ENCODE measurements at places on chromosomes 11 and 22.

GRCh38 chr11:132421555-132421954 lies 1051.1 kb downstream of the NTM start:
- DNase-seq, result no peak

DNA sequence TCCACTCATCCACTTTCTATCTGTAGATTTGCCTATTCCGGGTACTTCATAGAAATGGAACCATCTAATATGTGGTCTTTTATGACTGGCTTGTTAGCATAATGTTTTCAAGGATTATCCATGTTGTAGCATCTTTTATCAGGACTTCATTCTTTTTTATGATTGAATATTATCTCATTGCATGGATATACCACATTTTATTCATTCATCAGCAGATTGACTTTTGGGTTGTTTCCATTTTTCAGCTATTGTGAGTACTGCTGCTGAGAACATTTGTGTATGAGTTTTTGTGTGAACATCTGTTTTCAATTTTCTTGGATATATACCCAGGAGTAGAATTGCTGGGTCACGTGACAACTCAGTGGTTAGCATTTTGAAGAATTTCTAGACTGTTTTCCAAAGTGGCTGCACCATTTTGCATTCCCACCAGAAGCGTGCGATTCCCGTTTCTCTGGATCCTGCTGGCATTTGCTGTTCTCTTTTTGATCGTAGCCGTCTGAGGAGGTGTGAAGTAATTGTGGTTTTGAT lies 8.9 kb downstream of the DERL3 start:
- DNase-seq, result peak; percentile 84

GRCh38 chr11:125224391-125225021 lies 60.0 kb downstream of the PKNOX2 start:
- peak; percentile 45 for DNase-seq

- peak; percentile 62 for DNase-seq
Measured at GRCh38 chr11:74321487-74322188, 10.2 kb upstream of the P4HA3 start.

DNA sequence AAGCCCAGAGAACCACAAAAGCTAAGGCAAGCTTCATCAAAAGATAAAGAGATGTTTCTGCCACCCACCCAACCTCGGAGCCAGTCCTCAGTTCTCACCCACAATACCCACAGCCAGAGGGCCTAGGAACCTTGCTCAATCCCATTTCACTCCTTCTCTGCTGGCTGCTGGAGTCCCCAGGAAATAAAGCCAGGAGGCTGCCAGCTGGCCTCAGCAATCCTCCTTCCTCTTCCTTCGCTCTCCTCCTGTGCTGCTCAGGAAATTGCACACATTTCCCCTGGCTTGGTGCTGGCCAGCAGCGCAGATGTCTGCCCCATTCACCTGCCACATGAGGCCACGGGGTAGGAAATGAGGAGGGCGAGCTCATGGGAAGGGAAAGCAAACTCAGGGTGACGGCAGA lies 91.8 kb upstream of the LDLRAD3 start:
- DNase-seq, result peak; percentile 3

DNA sequence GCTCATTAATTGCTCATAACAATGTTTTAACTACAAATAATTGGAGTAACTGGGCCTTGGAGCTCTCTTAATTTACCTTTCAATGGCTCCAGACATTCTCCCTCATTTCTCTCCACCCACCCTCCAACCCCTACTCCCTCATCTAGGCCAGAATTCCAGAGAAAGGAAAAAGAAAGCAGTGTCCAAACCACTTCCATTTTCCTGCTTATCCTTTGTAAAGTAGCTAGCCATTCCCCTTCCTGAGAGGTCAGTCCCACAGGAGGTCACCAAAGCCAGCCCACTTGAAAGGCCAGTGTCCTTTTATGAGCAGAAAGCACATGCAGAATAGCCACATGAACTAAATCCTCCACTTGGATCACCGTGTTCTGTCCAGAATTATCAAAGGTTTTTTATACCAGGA lies 404.8 kb upstream of the FAT3 start:
- no peak for DNase-seq

DNA sequence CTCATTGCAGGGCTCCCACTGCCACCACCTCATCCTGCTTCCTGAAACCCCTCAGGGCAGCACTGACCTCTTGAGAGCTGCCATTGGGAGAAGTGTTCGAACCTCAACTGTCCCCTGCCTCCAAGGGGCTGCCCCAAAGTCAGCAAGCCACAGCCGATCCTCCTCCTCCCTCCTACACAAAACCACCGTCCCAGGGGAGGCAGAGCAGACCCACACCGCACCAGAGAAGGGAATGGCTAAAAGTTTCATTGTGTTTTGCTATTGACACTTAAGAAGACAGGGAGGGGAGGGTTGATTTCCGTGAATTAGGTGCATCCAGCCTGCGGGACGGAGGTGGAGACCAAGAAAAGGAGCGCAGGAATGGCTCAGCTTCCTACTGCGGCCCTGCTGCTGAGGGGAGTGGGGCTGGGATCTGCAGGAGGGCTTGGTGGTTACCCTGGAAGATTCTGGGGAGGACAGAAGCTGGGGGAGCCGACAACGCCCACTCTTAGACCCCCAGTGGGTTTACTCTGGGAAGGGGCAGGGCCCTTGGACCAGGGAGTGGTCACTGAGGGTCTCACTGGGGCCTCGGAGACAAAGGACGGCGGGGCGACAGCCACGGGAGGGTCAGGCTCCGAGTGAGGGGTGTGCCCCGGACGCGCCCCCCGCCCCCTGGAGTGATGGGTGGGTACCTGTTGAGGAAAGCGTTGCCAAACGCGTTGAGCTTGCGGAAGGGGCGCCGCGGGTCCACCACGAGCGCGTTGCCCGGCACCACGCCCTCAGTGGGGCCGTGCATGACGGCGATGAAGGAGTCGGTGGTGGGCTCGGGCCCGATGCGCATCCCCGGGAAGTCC lies 815 bp downstream of the EHD1 start:
- no peak for DNase-seq

DNA sequence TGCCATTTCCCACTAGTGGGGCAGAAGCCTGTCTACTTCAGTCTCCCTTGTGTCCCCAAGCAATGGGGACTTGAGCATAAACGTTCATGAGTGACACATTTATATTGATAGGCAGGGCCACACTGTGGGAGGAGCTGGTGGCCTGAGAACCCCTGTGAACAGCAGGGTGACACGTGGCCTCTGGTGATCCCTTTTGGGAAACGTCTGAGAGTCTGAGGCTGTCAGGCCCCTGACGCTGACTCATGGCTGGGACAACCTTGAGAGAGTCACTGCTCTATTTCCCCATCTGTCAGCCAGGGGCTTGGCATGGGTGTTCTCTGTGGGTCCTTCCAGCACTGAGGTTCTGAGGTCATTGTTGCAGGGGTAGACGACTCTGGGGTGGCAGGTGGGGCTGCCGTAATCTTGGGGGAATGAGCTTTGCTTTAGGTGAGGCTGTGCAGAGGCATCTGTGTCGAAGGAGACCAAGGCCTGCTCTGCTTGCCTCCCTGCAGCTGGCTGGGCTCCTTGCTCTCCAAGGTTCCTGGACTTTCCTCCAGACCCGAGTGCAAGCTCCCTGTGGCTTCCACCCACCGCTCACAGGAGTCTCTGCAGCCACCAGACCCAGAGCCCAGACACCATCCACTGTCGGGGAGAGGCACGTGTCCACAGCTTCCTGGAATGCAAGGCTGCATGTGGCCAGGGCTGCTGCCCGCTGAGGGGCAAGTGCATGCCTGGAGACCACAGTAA lies 54.7 kb downstream of the SMIM38 start:
- DNase-seq, result no peak
